ENCODE measurements at places on chromosomes 16 and 17.

DNA sequence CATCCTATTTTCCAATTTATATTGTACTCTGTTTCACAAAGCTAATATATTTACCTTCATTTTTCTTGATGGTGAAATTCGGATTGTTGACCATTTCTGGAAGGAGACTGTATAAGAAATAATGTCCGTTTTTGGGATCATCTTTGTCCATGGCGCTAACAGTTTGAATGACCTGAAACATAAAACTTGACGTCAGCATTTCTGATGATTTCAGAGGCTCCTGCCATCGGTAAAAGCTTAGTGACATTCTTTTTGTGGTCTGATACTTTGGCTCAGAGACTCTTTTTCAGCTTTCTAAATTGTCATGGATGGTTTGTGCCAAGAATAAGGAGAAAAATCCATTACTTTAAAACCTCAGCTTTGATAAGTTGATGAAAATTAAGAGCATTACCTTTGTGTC is 322.5 kb downstream of the CDH8 start:
- no peak for DNase-seq

DNA sequence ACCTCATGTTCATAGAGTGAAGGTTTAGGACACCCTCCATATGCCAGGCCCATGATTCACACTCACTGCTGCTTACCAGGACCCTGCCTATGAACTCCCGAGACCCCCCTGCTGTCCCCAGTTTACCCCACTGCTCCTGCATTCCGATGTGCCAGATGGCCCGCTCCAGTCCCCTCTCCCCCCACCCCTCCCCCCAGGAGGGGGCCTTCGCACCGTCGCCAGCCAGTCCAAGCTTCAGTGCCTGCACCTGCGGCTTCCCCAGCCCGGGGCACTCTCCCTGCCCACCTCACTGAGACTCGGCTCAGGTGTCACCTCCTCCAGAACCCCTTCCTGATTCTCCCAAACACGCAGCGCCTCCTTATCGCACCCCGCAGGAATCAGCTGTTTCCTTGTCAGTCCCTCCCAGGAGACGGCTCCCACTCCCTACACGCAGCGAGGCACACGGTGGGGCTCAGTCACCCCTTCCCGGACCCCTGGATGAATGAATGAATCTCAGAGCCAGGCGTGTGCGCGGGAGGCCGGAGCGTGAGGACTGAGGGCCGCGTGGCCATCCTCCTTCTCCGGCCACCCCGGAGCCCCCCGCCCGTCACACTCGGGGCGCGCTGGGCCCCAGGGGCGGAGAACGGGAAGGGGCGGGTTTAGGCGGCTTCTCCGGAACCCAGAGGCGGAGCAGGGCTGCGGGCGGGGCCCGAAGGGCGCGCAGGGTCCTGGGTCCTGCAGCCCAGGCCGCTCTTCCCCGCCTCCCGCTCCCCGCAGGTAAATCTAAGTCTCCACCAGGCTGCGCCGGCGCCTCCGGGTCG is 1.6 kb downstream of the MYO1C start:
- peak; percentile 82 for DNase-seq

DNA sequence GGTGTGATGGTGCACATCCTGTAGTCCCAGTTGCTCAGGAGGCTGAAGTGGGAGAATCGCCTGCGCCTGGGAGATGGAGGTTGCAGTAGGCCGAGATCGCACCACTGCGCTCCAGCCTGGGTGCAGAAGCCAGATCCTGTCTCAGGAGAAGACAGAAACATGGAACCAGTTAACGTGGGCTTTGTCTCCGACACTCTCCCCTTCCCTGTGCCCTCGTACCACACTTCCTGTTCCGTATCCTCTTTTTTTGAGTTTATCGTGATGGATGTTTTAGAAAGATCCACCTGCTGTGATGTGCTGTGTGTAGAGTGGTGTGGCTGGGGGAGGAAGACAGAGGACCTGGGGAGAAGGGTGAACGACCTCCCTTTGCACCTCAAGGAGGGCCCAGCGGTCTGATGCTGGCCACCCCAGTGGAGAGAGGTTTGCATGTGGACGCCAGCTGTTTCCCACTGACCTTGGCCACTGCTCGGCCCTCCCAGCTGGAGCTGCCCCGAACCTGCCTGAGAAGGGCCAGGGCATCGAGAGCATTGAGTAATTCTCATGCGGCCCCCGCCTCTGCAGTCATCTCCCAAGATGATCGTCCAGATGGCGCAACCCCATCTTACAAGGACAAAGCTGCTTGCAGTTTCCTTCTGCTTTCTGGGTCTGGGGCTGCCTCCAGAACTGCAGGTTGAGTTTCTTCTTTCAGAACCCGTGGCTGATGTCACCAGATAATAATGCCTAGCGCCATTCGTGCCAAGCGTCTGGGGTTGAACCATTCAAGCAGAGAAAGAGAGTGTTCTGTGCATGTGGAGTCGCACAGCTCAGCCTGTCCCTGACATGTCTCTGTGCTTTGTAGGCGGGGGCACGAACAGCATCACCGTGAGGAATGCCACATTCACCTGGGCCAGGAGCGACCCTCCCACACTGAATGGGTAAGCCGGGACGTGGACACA is 126.3 kb downstream of the ABCC1 start:
- peak; percentile 2 for DNase-seq

GRCh38 chr17:21289902-21290571 is 5.5 kb downstream of the MAP2K3 start:
- DNase-seq = no peak

DNA sequence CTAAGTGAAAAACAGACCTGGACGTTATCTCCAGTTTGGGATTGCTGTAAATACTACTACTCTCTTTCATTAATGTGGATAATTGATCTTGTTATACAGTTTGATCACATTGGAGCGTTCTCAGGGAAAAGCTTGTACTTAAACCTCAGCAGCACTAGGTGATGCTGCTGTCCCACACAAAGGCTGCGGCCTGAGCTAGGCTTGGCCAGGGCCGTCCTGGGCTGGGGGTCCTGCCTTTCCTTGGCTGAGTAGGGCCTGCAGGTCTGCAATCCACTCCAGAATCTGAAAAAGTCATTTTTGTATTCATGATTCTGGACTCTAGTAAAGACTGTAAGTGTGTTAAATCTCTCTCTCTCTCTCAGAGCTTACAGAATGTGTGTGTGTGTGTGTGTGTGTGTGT is 23.7 kb upstream of the PMFBP1 start:
- DNase-seq = no peak

- DNase-seq = no peak
These were observed 9.0 kb upstream of the C16orf87 start for GRCh38 chr16:46839986-46840443.

DNA sequence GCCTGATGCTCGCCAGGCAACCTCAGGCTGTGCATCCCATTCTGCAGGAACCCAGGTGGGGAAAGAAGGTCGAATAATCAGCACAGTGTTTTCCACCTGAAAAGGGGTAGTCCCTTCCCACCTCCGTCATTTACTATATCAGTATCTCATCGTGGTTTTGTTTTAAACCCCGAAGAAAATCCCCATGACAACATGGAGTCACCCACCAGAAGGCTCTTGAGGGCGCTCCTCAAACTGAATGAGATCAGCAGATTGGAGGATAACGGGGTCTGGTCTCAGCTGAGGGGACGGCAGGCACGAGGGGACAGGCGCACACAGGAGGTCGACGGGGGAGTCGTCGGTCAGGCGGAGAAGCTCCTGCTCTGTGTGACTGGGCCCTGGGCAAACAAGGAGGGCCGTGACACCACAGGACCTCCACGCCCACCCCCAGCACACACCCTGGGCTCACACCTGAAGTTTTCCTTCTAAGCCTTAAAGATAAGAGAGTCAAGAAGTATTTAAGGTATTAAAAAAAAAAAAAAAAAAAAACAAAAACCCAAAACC is 44.2 kb downstream of the MARF1 start:
- no peak for DNase-seq

DNA sequence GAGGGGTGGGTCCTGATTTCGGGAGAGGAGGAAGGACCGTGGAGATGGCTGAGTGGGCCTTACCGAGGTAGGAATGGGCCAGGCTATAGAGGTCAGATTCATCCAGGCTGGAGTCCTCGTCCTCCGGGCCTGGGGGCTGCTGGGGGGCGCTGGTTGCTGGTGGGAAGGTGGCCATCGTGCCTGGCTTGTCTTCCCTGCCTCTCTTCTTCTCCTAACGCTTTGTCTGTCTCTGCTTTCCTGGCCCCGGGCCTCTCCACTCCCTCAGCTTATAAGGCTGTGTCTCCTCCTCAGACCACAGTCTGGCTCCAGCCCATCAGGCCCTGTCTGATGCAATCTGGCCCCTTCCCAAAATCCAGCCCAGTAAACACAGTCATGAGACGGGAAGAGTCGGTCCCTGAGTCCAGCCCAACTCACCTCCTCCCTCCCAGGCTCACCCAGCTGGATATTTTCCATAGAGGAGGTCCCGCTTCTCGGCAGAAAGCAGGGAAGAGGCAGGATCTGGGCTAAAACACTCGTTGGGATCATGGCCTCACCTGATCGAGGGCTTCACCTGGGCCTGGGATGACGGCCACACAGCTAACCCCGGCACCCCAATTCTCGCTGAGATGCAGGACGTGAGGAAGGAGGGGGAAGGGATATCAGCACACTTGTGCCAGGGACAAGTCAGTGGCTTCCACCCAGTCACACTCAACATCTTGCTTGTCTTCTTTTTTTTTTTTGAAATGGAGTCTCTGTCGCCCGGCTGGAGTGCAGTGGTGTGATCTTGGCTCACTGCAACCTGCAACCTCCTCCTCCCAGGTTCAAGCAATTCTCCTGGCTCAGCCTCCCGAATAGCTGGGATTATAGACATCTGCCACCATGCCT is at the start of gene NUPR1:
Gene NUPR1 (minus strand): TSS at position 242 of the 864 bp plus-strand sequence. CDS start 67 bp downstream, at position 175.
- no peak for DNase-seq

- DNase-seq = no peak
These were observed 12.8 kb downstream of the ATPAF2 start for GRCh38 chr17:18025945-18026776.

DNA sequence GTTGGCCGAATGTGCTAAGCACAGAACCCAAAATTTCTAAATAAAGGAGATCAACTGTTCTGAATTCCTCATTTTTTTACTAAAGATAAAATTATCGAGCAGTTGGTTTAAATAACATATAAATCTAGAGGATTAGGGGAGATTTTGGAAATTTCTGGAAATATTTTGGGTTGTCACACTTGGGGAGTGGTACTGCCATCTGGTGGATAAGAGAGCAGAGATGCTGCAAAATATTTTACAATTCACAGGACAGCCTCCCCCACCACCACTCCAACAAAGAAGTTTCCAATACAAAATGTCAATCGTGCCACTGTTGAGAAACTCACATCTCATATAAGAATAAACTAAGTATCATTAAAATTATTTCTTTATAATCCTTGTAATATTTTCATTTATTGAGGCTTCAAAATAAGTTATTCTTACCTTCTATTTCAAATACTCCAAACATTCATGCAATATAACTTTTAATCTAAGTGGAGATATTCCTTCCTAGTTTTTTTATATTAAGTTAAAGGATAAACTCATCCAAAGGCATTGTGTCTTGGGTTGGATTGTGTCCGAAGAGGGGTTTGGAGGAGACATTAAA is 17.0 kb upstream of the ABCA8 start:
- DNase-seq = no peak

DNA sequence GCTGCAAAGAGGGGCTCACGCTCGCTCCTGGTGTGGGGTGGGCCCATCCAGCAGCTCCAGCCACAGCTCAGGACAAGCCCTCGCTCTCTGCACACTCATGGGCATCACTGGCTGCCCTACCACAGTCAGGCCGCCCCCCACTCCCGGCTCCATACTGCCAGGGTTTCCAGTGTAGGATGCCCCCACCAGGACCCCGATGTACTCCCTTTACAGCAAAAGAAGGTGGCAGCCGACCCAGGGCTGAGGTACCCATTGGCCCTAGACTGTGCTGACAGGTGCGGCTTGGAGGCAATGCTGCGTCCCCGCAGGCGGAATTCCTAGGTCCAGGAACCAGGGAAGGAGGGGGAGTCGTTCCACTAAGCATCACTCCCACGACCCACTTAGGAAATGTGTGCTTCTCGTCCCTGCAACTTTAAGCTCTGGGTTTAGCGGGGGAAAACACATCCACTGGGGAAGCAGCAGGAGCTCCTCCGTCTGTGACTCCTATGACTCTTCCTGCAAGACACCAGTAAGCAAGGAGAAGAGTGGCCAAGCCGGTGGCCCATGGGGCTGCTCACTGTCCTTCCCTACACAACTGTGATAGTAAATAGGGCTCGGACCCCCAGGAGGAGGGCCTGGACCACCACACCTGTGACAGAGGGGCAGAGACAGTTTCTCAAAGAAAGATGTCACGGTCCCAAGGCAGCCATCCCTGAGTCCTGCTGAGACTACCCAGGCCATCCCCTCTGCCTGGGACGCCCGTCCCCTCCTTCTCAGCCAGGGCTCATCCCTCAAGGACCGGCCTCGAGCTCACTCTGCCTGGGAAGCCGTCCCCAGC is 13.1 kb downstream of the CORO7 start:
- no peak for DNase-seq

DNA sequence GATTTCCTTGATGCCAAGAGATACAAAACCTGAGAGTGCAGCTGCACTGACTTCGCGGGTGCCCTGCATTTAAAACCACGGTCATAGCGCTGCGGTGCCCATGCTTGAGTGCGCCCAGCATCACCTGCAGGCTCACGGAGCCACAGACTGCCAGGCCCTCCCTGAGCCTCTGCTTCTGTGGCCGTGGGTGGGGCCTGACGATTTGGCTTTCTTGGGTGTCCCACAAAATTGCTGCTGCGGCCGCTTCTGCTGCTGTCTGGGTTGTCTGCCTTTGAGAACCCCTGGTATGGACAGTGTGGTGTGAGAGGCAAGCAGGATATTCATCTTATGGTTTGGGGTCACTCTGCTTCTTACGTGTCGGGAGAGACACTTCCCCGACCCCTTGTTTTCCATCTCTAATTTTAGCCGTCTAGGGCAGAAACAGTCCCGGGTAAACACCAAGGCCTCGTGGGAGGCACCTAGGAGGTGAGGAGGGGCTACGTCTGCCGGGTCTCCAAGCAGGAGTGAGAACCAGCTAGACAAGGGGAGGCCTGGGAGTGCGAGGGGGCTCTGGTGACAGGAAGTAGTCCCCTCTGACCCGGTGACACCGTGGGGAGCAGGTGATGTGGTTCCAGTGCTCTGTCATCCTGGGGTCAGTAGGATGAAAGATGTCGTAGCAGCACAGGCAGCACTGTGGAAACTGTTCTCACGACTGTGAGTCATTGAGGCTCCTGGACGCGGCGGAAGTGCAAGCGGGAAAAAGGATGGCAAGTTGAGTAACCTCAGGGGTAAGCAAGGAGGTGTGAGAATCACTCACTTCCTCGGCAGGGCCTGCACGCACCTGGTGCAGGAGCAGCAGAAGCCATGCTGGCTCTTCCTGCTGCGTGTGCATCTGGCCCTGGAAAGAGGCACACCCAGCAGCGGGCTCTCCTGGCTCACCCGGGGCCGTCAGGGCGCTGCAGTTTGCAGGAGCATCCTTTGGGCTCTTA is 176.3 kb downstream of the RPTOR start:
- peak; percentile 18 for DNase-seq
